ENCODE measurements at places on chromosomes 4 and X.

GRCh38 chr4:184280591-184281071 lies 63.0 kb upstream of the ENPP6 start:
- no peak for DNase-seq

DNA sequence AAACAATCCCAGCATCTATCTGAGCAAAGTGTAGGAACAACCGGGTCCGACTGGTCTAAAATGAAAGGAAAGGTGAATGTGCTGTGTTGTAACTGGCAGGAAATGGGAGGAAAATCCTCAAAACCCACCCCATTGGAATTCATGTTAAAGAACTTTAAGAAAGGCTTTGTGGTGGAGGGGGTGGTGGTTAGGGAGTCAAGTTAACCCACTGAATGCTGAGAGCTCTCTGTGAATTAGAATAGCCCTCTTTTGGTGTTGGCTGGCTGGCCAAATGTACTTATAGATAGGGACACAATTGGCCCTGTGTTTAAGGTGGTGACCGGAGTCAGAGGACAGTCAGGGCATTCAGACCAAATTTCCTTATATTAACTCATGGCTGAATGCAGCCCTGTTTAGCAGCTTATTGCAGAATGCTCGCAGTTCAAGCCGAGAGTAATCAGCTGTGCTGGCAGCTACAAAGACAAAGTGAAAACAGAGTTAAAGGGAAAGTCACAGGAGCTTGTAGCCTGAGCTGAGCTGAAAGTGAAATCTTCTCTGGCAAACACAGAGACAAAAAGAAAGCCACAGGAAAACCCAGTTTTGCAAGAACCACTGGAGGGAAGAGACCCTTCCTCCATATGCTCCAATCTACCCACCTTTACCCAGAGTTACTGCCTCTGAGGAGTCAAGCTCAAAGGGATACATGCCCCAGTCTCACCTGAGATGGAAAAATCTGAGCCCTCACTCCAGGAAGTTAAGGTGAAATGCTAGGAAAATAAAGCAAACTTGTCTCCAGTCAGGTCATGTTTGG lies 38.5 kb upstream of the UGT2B7 start:
- no peak for DNase-seq

GRCh38 chrX:45358392-45358791 lies 157.7 kb upstream of the DIPK2B start:
- DNase-seq, result no peak

- DNase-seq, result no peak
These were observed 48.5 kb downstream of the FSTL5 start for GRCh38 chr4:162115333-162115732.

DNA sequence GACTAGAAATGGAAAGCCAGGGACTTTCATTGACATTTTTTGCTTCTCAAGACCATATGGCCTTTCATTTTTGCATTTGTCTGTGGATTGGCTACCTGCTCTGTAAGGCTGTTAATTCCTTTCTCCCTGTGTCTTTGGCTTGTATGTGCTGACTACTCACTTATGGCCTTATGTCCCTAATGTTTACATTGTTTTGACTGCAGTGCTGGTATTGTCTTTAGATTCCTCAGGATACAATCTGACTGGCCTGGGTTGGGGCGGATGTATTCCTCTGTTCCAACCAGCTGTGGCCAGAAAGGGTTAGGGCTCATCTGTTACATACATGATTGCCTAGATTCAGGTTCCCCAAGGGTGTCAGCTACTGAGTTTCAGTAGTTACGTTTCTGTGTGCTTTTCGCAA lies 108.1 kb downstream of the RAPGEF2 start:
- DNase-seq, result no peak

- no peak for DNase-seq
These were observed 37.8 kb downstream of the NALF2 start for GRCh38 chrX:69541956-69542355.

GRCh38 chrX:107669885-107670628 lies 41.7 kb downstream of the PRPS1 start:
- no peak for DNase-seq

GRCh38 chrX:119880076-119880475 lies 8.4 kb downstream of the NDUFA1 start:
- DNase-seq, result no peak

DNA sequence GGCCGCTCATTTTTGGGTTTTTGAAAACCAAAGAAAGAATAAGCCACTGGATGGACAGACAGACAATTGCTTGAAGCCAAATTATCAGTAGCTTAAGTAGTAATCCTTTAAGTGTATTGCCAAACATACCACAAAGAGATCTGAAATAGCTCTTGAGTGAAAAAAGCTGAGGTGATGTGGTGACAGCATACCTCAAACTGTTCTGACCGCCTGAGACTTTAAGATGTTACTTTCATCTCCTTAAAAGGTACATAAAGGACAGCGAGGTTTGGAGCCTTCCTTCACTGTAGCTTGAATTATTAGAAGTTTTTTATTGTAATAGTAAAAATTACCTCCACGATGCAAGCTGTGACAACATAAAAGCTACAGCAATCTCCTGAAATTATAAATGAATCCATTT lies 271.5 kb upstream of the FAM241A start:
- DNase-seq, result no peak

DNA sequence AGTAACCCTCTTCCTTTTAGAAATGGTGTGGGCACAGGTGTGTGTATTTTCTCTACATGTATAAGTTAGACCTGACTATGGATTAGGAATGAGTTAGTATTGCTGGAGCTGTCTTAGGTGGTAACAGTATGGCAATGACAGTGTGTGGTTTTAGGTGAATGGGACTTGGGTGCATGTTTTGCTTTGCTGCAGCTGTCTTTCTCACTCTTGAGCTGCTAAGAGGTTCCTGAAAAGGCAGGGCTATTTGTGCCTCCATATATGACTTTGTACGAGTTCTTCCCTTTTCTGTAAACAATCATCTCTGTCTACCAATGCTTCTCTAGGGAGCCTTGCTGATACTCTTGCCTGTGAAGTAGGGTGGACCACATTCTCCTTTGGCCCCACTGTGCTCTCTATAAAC lies 234.8 kb upstream of the HHIP start:
- no peak for DNase-seq

DNA sequence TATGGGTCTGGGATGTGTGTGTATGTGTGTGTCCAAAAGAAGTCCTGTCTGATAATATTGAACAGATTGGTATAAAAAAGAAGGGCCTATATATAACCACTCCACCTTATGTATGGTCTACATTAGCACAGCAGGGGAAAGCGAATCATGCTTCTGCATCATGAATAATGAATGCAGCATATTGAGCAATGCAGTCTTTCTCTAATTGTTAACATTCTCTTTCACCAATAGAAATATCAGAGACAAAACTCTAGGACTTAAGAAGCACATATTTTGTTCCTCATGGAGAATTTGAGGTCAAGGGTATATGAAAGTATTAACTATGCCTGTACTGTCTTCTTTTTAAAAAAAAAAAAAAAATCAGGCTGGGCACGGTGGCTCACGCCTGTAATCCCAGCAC lies 264.3 kb upstream of the NOCT start:
- no peak for DNase-seq

- no peak for DNase-seq
These were observed 647.4 kb upstream of the GALNT7 start for GRCh38 chr4:172521248-172521647.

DNA sequence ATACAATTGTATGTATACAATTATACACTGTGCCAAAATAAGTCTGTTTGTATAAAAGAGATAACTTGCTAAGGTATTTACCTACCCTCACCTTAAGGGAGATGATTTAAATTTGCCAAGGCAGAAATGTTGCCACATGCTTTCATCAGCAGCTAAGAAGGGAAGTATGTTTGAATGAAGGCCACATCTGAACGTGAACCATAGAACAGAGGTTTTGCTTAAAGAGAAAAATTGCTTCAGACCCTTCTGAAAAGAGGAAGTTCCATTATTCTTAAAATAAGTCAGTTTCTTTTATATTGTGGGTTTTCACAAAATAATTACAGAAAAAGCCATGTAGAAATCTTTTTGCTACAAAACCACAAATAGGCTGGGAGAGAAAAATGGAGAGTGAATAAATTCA lies 621.5 kb upstream of the HTR2C start:
- DNase-seq, result no peak

DNA sequence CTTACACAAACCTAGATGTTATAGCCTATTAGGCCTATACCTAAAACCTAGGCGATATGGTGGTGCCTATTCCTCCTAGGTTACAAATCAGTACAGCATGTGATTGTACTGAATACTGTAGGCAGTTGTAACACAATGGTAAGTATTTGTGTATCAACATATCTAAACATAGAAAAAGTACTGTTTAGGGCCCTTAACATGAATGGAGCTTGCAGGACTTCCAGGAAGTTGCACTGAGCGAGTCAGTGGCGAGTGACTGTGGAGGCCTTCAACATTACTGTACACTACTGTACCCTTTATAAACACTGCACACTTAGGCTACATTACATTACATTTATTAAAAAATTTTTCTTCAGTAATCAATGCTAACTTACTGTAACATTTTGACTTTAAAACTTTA lies 37.8 kb downstream of the WWC2 start:
- DNase-seq, result no peak

- DNase-seq, result no peak
These were observed 210.6 kb downstream of the CCNG2 start for GRCh38 chr4:77367638-77368037.

GRCh38 chr4:48706736-48707135 lies 73.3 kb downstream of the FRYL start:
- DNase-seq, result no peak

DNA sequence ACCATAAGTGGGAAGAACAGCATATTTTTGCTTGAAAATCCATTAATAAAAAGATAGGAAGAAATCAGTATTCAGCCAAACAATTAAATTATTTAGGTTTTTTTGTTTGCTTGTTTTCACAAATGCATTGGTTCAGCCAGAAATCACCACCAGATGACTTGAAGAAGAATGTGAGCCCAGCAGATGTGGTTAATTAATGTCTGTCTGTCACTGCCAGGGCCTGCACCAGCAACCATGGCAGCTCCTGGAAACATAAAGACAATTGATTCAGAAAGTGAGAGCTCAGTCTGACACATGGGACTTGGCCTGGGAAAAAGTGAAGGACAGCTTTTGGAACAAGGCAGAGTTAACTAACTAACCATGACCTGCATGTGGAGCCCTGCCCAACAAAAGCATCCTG lies 74.0 kb downstream of the MAOB start:
- DNase-seq, result no peak

GRCh38 chrX:100636321-100636991 lies at the start of gene TSPAN6:
Gene TSPAN6, minus strand, starts transcription at chrX:100636806. Its CDS starts 112 bp downstream, at chrX:100636694.
- DNase-seq, result peak; percentile 74

GRCh38 chr4:148510211-148510610 lies 68.0 kb upstream of the NR3C2 start:
- no peak for DNase-seq

GRCh38 chr4:165133150-165133549 lies 20.5 kb upstream of the TMEM192 start:
- DNase-seq, result no peak

DNA sequence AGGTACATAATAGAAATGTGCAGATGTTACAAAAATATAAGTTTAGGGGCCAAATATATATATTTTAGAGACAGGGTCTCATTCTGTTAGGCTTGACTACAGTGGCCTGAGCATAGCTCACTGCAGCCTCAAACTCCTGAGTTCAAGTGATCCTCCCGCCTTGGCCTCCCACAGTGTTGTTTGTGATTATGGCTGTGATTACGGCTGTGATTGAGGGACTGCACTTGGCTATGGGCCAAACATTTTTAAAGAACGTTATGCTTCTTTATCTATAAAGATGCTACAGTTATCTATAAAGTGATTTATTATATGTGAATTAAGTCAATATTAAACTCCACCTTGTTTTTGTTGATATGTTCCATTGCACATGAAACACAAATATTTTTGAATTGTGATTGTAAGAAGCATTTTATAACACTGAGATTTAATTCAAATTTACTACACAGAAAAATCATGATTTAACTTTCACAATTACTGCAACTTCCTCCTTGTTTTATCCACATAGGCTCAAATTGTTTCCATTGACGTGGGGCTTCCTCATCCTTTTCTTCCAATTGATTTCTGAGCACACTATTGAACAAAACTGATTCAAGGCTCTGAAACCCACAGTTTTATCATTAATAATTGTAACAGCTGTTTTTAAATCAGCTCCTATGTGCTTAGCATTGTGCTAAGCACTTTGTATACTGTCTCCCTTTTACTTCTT lies 68.4 kb upstream of the BMPR1B start:
- DNase-seq, result no peak

- no peak for DNase-seq
These were observed 11.0 kb downstream of the SRD5A3 start for GRCh38 chr4:55356991-55357461.

DNA sequence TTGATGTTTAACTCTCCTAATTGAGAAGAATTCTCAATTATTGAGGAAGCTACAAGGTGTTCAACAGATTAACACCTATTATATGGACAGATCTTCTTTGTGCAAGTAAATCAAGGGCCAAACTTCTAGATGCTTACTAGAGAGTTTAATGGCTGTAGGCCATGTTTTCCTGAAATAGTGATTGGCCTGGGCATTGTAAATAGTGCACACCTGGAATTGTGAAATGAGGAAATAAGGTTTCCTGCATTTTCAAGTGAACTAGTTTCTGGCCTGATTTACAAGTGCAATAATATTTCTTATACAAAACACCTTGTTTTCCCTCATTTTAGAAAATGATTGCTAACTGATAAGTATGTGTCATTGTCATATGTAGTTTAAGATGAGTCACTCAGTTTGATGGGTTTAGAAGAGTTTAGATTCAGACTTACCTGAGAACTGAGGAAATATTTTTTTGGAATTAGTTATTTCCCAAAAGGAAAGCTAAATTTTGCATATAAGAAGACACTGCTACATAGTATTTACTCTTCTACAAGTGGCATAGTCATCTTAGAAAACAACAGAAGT lies 21.2 kb downstream of the AFF1 start:
- no peak for DNase-seq

DNA sequence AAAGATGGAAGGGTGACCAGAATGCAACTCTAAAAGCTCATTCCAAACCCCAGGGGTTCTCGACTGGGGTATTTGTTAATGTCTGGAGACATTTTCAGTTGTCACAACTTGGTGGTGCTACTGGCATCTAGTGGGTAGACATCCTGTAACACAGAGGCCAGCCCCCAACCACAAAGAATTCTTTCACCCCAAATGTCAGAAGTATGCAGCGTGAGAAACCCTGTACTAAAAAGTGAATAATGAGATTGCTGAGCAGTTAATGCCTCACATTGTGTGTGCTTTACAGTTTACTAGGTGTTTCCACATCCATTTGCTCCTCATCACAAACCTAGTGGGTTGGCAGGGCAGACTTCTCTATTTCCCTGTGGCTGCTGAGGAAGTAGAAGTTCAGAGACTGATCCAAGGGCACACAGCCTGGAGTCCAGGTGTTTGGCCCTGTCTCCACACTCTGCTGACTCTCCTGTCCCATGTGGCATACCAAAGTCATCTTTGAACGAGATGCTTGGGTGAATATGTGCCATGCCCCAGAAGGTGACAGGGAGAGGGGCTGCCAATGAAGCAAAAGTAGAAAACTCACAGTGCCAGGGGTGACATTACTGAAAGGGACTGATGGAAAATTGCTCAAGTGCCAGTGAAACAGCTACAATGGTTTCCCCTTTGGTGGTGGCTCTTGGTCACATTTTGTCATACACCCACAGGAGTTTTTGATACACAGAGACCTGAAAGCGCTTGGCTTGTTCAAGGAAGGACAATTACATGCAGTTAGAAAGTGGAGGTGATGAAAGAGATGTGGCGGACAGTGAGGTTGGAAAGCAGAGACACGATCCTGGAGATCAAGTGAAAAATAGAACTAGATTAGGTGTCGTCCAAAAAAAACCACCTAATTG lies 10.1 kb upstream of the TMEM154 start:
- no peak for DNase-seq
